Breast epithelium (tissue), 4 donors: ENCODE measurements at places on chromosomes 4 and X.

DNA sequence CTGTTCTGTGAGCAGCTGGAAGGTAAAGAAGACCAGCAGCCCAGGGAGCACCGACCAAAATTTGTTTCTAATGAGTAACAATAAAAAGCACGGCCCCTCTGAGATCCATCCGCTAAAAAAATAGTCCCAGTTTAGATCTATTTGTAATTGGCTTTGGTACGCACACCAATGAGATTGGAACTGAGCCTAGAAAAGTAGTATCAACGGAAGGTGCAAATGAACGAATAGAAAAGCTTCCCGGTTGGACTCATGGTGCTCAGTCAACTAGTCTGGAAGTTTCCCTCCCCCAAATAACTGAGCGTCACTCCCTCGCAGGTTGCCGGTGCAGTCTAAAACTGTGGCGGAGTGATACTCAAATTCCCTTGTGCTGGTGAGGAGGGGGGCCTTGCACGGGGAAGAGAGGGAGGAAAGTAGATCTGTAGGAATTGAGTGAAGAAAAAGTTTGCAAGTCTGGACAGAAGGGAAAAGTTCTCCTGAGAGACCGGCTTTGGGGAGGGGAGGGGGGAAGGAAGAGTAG is at the start of gene COL4A5:
Gene COL4A5 (plus strand): TSS at position 413 of the 517 bp plus-strand sequence. CDS start 288 bp downstream, outside the sequence.
- peak; percentile 42 for DNase-seq

DNA sequence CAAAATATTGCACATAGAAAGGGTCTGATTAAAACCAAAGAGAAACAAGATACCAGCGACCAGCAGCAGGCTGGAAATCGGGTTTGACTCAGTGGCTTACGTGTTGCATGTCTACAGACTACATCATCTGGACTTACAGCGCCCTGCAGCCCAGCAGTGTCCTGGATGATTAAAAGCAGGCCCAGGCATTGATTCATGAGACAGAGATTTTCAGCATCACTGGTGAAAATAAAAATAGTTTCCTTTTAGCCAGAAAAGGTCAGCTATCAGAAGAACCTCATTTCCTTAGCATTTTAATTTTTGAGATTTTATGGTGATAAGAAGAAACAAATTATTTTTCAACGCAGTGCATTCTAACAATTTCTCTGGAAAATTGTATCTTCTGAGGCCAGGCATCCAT is 190.6 kb downstream of the PTTG2 start:
- no peak for DNase-seq

DNA sequence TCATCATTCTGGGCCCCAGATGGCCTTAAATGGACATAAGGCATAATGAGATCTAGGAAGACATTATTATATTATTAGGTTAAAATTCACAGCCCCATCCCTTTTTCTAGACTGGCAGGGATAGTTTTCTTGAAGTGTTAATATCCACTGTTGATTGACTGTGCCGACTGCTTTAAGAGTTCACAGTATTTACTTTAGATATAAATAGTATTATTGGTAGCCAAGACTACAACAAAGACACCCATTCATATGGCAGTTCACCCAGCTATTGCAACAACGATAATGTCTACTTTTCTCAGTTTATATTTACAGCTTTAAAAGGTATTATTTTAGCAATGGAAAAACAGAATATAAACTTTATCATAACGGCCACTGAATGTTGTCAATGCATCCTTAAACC is 922.2 kb upstream of the POU3F4 start:
- DNase-seq = no peak

GRCh38 chr4:76702440-76703122 is 195.4 kb downstream of the SOWAHB start:
- DNase-seq = no peak

DNA sequence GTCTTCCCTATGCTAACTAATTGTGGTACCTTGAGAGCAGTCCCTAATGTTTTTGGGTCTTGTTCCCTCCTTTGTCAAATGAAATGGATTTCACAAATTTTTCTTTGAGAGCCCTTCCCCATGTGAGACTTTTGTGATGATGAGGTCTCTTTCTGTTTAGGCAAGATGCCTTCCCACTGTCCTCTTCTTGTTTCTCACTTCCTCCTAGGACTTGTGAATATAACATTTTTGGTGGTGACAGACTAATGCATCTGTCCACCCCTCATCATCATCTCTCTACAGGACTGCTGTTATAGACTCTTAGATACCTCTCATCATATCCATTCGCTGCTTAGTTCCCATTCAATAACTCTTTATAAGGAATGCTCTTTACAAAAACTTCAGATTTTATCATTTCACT is 8.7 kb upstream of the ANK2 start:
- DNase-seq = no peak

DNA sequence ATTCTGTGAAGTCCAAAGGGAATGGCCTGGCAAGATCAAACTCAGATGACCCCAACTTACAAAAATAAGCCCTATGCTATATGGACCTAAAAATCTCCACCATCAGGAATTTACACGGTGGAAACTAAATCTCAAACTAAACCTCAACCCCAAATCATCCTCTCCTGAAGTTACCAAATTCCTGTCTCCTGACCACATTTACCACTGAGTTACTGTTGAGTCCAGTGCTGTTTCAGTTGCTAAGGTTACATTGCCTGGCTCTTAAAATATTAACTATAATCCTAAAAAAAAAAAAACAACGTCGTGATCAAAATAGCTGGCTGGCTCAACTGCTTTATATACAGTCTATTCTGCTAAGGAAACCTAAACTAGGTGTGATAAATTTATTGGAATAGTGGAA is 315.2 kb upstream of the SLIT2 start:
- DNase-seq = no peak

DNA sequence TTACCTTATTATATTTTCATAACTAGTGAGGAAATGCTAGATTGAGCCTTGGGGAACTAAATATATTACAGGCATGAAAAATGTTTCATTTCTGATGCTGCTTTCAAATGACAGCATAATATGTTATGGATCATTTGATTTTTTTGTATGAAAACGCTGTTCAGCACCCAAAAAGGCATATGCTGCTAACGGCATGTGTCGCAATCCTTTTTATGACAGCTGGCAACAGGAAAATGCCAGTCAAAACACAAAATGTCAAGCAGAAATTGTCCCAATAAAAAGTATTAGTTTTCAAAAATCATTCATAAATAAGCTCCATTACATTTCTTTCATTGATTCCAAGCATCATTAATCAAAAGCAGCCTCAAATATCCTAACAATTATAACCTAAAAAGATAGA is 1244.5 kb downstream of the PCDH7 start:
- no peak for DNase-seq

GRCh38 chr4:122313006-122313646 is 65.7 kb upstream of the ADAD1 start:
- no peak for DNase-seq

- no peak for DNase-seq
Measured at GRCh38 chr4:35942092-35942491, 302.2 kb downstream of the ARAP2 start.

DNA sequence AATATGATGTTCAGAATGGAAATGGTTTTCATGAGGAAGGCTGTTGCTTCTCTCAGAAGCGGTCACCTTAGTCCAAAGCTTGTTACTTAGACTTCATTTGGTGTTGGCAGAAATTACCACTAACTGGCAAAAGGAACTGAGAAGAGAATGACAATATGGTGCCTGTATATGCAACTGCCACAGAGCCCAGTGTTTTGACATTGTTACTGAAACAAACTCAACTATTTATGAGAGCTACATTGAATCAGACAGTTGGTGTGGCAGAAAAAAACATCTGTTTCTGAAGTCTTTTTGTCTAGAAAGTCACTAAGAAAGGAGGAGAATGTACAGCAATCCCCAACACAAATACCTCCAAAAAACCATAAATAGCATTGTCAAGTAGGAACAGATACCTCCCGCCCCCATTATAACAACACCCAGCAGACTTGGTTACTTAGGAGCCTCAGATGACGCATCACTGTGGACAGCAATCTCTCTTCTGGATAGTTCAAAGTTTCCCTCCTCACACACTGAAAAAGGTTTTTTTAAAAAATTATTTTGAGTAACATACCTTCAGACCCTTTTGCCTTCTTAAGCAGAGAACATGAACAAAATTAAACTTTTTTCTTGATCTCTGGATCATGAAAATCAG is 92.2 kb downstream of the MAML3 start:
- no peak for DNase-seq

DNA sequence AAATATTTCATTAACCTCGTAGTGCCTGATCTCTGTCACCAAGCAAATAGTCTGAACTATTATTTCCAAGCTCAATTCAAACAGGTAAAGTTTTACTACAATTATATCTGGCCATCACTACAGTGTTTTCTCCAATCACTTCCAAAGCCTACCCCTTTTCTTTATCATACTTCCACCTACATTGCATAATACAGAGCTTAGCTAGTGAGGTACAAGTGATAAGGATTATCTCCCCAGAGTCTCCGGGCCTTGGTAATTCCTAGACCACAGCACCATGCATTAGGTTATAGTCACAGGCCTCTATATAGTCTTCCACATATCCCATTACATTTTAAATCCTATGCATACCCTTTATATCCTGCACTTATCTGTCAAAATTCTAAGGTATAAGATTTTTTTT is 154.2 kb downstream of the SNCA start:
- no peak for DNase-seq

GRCh38 chrX:112841820-112842157 is 1.2 kb upstream of the AMOT start:
- no peak for DNase-seq

GRCh38 chr4:146121757-146122156 is 53.8 kb upstream of the LSM6 start:
- DNase-seq = no peak

- DNase-seq = peak; percentile 32
Measured at GRCh38 chrX:115030625-115031024, 13.2 kb upstream of the IL13RA2 start.

DNA sequence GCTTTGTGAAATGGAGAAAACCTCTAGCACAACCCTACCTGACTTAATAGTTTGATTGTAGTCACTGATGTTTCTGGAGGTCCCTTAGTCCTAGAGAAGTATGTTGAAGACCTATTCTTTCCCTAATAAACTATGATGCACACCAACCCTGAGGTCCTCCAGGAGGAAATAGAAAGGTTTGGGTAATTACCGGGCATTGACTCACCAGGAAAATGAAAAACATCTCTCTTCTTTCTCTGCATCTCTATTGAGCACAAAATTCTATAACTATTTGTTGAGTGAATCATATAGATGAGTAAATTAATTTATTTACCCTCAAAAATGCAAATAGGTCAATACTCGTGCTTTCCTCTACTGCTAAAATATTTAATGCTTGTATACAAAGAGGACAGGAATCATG is 582.4 kb upstream of the FAM241A start:
- DNase-seq = no peak

DNA sequence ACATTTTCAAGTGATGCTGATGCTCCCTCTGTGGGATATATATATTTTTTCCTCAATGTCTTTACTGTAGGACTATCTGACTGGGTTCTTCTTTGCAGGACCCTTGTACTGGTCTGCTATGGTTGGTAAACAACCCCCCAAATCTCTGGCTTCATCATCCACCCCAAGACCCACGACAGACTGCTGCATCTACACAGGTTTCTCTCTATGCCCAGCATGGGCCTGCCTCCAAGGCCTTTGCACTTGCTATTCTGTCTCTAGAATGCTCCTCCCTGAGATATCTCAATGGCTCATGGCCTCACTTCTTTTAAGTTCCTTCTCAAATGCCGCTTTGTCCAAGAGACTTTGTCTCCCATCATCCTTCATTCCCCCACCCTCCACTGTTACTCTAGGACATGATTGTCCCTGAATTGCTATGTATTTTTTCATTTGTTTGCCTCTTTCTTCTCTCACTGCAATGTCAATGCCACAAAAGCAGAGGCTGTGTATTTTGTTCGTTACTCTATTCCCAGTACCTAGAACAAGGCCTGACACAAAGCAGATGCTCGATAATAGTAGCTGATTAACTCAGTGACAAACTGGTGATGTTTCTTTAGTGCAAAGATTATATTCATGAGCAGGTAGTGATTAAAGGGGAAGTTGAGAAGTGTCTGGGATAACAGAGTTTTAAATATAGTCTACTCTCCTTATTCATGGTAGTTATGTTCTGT is 6.6 kb downstream of the EVC start:
- no peak for DNase-seq

- no peak for DNase-seq
Measured at GRCh38 chr4:37595875-37596680, 90.1 kb downstream of the RELL1 start.

GRCh38 chr4:146224326-146224966 is 10.1 kb downstream of the REELD1 start:
- no peak for DNase-seq

- DNase-seq = no peak
Measured at GRCh38 chrX:69387567-69388487, 116.3 kb upstream of the NALF2 start.

GRCh38 chr4:142473960-142474338 is 372.2 kb downstream of the INPP4B start:
- DNase-seq = no peak

GRCh38 chr4:66034262-66034661 is 364.0 kb upstream of the EPHA5 start:
- DNase-seq = no peak

- DNase-seq = no peak
Measured at GRCh38 chrX:12278151-12278550, 139.9 kb downstream of the FRMPD4 start.

GRCh38 chr4:6050551-6050950 is 32.3 kb upstream of the C4orf50 start:
- DNase-seq = no peak

DNA sequence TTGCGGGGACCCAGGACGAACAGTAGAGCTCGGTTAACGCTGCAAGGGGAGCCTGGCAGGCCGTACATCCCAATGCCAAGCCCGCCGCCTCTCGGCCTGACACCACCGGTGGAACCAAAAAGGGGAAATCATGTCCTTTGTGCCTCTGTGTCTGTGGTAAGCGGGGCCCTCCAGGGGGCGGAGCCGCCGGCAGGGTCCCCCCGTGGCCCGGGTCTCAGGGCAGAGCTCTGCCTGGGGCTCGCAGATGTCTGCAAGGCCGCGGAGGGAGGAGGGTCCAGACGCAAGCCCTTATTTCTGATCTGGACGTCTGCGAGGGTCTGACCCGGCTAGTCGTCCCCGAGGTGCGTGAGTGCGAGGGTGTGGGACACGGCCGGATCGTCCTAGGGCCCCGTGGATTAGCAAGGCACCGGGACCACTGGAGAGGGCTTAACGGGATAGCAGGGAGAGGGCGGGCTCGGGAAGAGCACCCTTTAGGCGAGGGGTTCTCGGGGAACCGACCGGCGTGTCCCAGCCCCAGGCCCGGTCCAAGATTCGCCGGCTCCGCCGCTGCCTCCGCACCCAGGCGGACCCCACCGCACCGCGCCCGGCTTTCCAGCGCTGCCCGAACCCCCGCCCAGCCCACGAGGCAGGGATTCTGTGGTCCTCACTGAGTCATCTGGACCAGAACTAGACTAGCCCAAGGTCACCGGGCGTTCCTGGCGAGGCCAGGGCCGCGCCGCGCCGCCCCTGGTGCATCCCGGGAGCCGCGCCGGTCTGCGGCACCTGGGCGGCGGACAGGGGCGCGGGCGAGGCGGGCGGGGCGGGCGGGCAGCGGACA is 863 bp upstream of the FAM193A start:
- DNase-seq = peak; percentile 35

GRCh38 chr4:65667506-65668041 is 2.7 kb downstream of the EPHA5 start:
- DNase-seq = no peak

GRCh38 chrX:45755703-45756102 is 555.0 kb upstream of the DIPK2B start:
- DNase-seq = no peak

- DNase-seq = no peak
Measured at GRCh38 chr4:105755375-105755774, 46.8 kb downstream of the GSTCD start.

- DNase-seq = no peak
Measured at GRCh38 chrX:133999031-133999705, 13.8 kb upstream of the GPC3 start.

- no peak for DNase-seq
Measured at GRCh38 chr4:6916069-6916586, 6.5 kb downstream of the TBC1D14 start.
